Upper lobe of right lung (tissue), 1 donor: ENCODE measurements at places on chromosomes 4 and X.
A peak's percentile ranks its signal among the peaks of the same experiment; 100 is the strongest.

- DNase-seq: no peak
These were observed 124.4 kb upstream of the PCDH18 start for GRCh38 chr4:137656661-137657060.

DNA sequence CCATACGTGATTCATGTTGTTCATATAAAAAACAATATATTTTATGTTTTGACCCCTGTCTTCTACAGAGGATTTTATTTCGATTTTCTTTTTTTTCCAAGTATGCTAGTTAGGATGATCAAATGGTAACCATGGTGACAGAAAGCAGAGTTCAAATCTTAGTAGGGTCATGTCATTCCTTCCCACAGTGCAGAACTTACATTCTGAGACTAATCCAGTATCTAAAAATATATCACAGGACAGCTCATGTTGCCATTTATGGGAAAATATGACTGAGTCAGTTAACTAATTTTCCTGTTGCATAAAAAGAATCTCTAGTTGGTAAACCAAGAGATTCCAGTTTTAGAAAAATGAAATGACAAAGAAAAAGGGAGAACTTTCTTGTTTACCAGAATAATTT, 209.5 kb downstream of the PARM1 start:
- DNase-seq: no peak

- no peak for DNase-seq
These were observed 2.7 kb downstream of the PTPN13 start for GRCh38 chr4:86596807-86597206.

GRCh38 chr4:187632260-187632995, 363.1 kb upstream of the ZFP42 start:
- DNase-seq: no peak

- no peak for DNase-seq
These were observed 233.1 kb upstream of the RPS6KA3 start for GRCh38 chrX:20499763-20500162.

GRCh38 chrX:72121383-72121782, 10.3 kb downstream of the RTL5 start:
- DNase-seq: peak; percentile 65

DNA sequence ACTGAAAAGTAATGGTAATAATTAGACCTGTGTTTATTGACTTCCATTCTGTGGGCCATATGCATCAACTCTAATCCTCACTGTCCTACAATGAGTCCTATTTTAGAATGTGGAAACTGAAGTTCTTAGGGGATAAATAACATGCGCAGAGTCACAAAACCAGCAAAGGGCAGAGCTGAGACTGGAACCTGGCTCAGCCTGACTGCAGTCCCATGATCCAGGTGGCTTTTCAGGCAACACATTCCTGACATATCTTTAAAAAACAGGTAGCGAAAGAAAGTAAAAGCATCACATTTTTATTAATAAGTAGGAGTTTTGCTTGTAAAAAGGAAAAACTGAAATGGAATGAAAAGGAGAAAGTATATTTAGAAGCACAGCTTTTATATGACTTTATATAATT, 34.7 kb upstream of the PRSS48 start:
- no peak for DNase-seq
